ENCODE measurements at places on chromosomes 3 and 15.

GRCh38 chr3:42516443-42516842 lies 14.0 kb downstream of the VIPR1 start:
- no peak for DNase-seq

DNA sequence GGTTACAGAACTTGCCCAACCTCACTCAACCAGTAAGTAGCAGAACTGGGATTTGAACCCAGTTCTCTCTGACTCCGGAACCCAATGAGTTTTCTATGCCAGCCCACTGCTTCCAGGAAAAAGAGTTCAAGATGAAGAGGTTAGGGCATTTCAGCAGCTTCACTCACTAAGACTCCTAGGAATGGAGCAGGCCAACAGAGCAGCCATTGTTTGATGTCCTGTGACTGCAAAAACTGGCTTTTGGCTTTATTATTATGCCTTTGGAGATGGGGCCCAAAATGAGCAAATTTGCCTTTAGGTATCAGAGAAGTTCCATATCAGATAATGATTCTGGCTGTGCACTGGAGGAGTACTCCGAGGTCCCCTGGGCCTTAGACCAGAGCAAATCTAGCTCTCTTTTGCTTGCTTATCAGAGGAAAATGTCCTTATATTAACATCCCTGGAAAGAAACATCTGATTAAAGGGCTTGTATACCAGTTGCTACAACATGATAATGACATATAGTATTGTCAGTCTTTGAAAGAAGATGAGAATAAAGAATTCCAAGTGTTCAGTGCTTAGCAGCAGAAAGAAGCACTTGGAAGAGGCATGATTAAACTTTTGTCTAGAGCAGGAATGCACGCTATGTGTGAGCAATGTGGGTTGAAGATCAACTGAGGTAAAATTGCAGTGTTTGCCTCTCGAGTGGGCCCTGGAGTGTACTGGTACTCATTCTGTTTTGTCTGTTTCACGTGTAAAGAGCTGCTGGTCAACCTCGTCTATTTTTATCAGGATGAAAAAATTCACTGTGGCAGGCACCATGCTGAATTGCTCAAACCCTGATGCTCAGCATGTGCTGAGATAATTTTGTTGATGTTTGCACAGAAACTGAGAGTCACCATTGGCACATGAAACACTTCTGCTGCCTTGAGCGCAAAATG lies 21.8 kb upstream of the KLHL24 start:
- DNase-seq = no peak

DNA sequence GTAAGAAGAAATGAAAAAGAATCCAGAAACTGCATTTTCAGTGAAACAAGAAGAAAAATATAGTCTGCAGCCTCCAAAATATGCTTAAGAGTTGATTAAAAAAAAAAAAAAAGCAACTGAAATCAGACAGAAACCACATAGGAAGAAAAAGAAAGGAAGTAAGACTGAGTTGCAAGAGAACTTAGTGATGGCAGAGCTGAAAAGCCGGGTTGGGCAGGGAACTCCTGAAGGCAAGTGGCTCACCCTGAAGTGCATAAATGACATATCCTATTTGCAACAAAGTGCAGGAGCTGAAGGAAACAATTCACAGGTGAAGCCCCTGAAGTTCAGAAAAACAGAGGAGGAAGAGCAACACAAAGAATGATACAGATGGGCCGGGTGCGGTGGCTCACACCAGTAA lies 108.8 kb upstream of the SLC25A36 start:
- DNase-seq = no peak

DNA sequence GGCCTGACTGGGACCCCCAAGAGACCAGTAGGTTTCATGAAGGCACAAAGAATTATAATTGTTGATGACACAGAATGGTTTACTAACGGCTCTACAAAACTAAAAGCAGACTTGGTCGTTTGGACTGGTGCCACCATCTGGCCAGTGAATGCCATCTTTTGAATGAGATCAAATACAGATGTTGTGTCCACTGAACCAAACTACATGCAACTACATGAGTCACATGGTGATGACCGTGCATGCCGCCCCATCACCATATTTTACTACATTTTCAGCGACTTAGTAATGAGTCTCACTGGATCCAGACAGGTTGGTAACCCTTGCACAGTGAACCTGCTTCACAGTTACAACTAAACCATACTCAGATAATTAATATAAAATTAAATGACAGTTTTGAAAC lies 803.3 kb downstream of the DIPK2A start:
- no peak for DNase-seq

DNA sequence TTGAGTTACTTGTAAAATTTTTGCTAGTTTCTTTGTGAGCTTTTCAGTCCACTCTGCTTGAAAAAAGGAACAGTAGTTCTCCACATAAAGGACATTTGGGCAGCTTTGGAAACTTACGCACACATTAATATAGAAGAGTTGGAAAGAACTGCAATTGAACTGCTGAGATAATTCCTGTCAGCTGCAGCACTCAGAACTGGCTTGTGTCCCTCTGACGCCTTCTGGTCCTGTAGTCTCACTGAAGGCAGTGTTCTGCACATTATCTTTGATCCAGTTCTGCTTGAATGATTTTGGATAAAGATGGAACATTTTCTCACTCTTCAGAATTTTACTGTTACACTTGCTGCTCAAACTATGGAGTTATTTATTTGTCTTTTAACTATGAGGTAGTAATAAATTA lies 901.9 kb downstream of the OTOL1 start:
- DNase-seq = no peak

GRCh38 chr3:65714134-65714533 lies 324.6 kb downstream of the MAGI1 start:
- no peak for DNase-seq

DNA sequence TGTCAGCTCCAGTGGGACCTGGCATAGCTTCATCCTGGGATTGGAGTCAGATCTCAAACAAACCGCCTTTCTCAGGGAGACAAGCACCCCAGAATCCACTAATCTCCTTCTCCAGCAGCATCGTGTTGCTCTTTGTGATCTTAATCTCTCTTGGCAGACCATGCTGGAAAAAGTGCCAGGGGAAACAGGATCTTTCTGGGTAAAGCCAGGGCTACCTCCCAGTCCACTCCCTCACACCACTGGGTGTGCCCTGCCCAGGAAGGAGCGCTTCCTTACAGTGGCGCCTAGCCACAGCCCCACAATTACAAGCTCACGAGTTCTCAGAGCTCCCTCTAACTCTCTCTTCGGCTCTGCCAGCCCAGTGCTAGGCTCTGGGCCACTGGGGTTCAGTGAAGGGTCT lies 32.2 kb downstream of the RPLP1 start:
- DNase-seq = no peak

DNA sequence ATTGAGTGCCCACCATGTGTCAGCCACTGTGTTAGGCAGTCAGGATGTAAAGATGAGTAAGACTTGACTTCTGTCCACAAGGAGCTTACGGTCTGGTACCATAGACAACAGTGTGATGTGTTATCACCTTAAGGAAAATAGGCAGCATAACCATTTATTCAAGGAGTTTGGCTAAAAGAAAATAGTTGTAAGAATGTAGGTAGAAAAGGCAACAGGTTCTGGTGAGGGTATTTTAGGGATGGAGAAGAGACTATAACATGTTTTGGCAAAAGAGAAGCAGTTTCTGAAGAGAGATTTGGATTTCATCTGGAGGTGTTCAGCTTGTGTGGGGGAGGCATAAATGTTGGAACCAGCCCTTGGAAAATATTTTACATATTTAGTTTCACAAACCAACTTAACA lies 121.9 kb downstream of the HCN4 start:
- no peak for DNase-seq

GRCh38 chr3:9500108-9501050 lies 53.2 kb downstream of the LHFPL4 start:
- no peak for DNase-seq

- no peak for DNase-seq
Observed at GRCh38 chr3:162130582-162130981, 634.0 kb downstream of the OTOL1 start.

DNA sequence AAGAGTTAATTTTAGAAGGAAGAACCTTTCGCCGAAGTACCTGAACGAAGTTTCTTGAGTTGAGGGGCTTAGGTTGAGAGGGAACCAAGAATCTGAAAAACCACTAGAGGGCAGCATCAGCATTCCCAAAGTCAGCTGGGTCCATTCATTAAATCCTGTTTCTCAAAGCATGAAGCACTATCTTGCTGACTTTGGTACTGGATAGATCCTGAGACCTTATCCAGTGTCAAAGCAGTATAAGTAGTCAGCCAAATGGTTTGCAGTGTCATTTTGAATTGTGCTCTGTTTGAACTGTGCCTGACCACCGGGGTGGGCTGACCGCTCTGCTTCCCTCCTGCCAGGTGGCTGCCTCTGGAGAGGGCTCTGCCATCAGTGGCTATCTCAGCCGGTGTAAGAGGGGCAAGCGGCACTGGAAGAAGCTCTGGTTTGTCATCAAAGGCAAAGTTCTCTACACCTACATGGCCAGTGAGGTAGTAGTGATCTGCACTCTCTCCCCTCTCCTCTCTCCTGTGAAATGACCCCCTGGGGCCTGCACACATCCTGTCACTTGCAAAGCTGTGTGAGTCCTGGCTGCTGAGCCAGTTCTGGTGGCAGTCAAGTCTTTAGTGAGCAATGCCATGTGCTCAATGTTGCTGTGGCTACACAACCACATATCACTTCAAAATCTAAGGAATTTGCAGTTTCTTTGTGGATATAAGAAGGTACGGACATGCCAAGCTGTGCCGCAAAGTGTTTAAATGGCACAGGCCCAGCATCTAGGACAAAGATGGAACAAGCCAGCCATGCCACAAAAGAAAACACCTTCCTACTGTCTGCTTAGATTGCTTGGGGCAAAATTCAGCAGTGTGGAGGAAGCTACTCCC lies 21.4 kb upstream of the NR2C2 start:
- no peak for DNase-seq

- no peak for DNase-seq
Observed at GRCh38 chr3:22952860-22953259, 250.3 kb upstream of the UBE2E2 start.

DNA sequence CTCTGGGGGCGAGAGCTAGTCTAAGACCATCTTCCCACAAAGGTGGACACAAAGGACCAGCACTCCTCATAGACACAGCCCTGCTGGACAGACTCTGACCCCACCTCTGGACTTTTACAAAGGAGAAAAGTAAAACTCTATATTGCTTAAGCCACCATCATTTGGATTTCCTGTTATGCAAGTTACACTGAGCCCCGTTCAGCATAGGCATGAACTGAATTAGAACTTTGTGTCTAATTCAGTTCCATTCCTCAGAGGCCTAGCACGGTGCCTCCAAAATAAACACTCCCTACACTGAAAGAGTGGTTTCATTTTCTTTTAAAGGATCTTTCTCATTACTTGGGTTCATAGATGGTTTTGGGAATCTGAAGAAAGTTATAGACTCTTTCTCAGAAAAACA lies 79.2 kb upstream of the OCA2 start:
- no peak for DNase-seq

DNA sequence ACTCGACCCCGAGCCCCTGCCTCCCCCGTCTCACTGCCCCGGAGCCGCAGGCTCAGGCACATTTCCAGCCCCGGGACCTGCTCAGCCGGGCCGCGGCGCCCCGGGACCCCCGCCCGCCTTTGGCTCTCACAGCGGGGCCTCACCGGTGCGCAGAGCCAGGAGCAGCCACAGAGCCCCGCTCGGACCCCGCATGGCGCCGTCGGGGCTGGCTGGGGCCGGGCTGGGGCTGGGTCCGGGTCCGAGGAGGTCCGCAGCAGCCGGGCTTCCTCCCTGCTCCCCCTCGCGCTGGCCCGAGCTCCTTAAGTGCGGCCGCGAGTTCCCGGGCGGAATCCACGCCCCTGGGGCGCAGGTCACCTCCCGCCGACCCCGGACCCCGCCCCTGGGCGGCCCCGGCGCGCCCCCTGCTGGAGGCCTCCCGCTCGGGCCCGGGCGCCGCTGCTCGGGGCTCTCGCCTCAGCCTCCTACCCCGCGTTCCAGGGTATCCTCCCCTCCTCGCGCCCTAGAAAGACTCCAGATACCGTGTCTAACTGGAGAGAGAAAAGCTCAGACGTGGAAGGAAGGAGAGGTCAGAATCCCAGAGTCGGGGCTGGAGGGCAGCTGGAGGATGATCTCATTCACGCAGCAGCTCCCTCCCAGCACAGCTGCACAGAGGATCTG lies at the start of gene MELTF:
TSS of gene MELTF (minus strand) at position 307 of the 657 bp plus-strand sequence. CDS start at position 192, 115 bp downstream.
- DNase-seq = no peak

DNA sequence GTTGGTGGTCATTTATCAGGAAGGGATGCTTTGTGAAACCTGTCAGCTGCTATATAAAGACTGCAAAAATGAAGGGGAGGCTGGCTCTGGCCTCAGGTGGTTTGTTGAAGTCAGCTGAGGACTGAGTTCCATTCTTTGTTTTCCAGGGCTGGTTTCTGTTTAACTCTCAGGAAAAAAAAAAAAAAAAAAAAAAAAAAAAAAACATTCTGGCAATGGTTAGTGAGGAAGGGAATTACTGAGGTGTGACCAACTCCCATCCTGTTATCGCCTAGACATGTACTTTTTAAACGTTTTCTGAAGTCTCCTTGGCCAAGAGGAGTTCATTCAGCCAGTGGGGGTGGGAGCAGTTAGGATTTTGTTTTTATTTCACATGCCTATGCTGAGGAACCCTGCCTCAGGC lies 316.3 kb downstream of the OXSM start:
- DNase-seq = no peak

DNA sequence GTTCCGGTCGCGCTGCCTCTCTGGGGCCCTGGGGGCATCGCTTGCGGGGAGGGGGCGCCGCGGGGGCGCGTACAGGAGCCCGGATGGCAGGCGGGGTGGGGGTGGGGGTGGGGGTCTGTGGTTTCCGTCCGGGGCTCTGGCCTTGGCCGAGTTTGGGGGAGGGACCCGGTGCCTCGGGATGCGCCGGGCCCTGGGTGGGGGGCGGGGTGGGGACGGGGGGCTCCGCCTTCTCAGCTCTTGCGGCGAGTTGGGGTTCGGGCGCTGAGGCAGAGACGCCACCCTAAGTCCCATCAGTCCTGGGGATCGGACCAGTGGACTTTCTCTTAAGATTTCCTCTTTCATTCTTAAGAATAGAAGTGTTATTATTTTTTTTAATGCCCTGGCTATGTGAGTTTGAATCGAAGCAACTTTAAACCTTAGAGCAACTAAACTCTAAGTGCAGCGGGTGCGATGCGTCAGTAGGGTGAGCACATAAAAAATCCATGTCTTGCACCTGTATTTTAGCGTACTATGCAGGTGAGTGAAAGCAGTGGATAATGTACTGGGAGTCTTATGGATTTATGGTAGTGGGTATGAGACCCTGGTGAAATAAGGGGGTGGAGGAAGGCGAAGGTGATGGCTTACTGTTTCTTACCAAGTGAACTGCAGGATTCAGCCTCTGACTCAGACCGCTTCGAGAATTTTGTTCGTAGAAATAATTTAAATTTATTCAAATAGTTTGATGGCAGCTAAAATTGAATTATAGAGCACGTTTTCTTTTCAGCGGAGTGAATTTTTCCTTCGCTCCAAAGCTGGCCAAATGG lies 762 bp downstream of the CTNNB1 start:
- DNase-seq = no peak

GRCh38 chr3:61669668-61670299 lies 108.4 kb downstream of the PTPRG start:
- DNase-seq = no peak
